ENCODE measurements at places on chromosomes 3 and 15.

GRCh38 chr15:89127054-89127702, 38.9 kb downstream of the ABHD2 start:
- DNase-seq, result no peak

DNA sequence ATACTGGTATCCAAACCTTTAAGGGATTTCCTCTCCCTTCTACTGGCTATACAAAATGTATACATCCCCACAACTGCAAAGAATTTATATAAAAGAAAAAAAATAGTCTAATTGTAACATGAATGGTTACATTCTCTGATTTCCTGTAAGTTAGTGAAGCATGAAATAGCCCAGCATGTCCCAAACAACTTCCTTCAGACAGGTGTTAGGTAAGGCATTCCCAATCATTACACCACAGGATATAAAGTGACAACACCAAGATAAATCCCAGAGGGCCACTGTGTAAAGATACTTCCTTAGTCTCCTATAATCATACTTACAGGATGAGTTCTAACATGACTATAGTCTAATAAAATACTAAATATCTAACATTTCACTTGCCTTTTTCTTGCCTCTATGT, 7.6 kb downstream of the CMTM6 start:
- DNase-seq, result no peak

DNA sequence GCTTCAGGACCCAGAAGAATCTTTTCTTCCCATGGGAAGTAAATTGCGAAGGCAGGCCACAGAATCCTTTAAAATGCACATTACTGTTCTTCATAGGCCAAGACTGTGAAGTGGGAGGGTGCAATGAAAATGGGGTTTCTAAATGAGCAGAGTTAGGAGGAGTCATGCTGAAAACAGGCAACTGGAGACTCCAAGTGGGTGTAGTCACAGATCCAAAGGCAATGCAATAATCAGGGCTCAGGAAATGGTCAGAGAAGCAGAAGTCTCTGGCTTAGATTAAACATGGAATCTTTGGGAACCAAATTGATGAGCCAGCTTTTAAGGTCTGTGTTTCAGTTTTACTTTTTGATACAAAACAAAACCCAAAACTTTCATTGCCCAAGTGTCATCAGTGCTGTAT, 37.6 kb downstream of the HHLA2 start:
- DNase-seq, result no peak

- DNase-seq, result no peak
Observed at GRCh38 chr15:29130476-29130875, 139.1 kb downstream of the NSMCE3 start.

- peak; percentile 75 for DNase-seq
Observed at GRCh38 chr3:161914703-161915417, 418.3 kb downstream of the OTOL1 start.

- DNase-seq, result no peak
Observed at GRCh38 chr15:70715840-70716485, 47.4 kb downstream of the UACA start.

GRCh38 chr3:56917361-56918110, 115.8 kb upstream of the ARHGEF3 start:
- no peak for DNase-seq

- no peak for DNase-seq
Observed at GRCh38 chr3:78015856-78016255, 976.0 kb downstream of the ROBO2 start.

DNA sequence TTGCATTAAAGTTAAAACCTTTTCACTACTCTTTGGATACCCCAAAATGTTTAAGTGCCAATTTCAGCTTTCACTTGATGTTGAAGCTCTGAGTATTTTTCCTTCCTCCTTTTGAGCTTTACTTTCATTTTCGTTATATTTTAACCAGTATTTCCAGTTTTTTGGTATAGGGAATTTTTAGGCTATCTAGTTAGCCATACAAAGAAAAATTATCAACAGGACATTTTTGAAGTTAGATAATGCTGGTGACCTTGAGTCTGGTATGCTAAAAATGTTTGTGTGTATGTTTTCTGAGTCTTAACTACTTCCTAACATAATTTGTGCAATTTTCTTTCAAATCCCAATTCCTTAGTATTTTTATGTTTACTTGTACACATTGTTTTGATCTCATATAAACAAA, 284.8 kb downstream of the OTOL1 start:
- no peak for DNase-seq

DNA sequence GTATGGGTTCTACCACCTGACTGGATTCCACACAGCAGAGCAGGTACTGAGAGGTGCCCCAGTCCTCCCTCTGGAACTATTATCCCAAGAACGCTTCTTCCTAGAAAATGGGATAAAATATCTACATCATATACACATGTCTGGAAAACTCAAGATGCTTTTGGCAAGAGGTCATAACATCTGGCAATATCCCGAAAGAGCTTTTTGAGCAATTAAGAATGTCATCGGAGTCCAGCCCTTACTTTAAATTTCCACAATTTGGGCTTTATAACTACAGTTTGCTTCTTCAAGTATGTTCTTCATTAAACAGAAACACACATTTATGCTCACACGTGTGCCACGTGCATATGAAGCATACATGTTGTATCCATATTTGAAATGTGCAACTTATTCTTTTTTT, 365.9 kb upstream of the THBS1 start:
- DNase-seq, result no peak

GRCh38 chr15:72341361-72341760, 21.4 kb upstream of the CELF6 start:
- DNase-seq, result no peak

- DNase-seq, result no peak
Observed at GRCh38 chr3:166085164-166085856, 248.1 kb upstream of the BCHE start.

GRCh38 chr15:69061414-69061842, 46.9 kb downstream of the NOX5 start:
- DNase-seq, result no peak

DNA sequence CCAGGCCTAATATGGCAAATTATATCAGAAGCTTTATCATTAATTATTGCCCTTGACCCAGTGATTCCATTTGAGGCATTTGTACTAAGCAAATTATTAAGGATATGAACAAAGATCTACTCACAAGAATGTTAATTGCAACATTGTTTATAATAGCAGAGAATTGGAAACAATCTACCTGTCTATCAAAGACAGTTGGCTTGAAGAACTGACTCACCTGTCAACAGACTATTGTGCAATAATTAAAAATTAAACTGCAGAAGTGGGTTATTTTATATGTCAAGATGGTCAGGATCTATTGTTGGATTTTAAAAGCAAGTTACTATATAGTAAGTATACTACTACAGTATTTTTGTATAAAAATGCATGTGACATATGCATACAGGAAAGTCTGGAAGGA, 6.7 kb upstream of the FETUB start:
- no peak for DNase-seq

DNA sequence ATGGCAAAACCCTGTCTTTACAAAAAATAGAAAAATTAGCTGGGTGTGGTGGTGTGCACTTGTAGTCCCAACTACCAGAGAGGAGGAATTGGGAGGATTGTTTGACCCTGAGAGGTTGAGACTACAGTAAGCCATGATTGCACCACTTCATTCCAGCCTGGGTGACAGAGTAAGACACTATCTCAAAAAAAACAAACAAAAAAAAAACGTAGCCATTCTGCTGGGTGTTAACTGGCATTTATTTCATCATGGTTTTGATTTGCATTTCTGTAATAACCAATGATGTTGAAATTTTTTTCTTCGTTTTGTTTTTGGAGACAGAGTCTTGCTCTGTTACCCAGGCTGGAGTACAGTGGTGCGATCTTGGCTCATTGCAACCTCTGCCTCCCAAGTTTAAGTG, 63.3 kb downstream of the RPLP1 start:
- DNase-seq, result no peak

DNA sequence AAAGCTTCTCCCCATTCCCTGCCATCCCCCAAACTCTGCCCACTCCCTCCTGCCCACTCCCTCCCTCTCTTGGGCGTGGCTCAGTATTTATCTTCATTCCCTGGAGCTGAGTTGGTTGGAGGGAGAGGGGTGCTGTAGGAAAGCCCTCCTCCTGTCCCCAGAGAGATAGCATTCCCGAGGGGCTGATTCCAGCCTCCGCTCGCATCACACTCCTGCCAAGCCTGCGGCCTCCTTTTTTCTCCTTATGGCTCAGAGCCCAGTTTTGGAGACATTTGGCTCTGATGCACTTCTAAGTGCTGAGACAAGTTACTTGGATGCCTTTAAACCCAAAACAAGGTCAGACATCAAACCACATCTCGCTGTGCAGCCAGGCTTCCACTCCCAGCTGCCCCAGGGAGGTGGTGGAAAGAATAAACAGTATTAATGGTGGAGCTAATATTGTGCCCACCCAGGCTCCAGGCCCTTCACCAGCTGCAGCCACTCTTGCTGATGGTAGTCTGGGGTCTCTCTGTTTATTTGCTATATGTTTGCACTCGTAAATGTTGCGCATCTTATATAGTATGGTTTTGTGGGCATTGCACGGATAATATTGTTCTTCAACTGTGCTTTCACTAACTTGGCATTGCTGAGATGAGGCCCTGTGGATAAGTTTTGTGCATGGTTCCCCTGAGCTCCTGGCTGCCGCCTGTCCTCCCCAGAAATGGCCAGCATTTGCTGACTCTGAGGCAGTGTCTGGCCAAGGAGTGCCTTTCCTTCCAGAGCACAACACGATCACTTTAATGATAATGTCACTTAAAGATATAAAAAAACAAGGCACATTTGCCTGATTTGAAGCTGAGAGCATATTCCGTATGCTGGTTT, 157.2 kb downstream of the LRRC28 start:
- DNase-seq, result no peak

DNA sequence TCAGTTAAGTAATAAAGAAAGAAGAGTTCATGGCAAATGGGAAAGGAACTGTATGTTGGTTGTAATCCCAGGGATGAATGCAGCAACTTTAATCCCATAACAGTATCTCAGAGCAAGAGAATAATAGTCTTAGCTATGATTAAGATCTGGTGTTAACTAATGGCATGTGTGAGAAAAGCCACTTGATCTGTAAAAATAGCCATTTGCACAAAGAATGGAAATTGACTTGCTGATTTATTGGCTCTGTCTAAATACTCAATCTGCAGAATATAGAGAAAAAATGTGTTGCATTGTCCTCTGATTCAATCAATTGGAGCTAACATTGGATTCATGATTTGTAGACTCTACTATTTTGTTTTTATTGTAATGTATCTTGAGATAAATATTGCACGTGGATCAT, 987.0 kb downstream of the NSUN3 start:
- no peak for DNase-seq

- DNase-seq, result peak; percentile 54
Observed at GRCh38 chr3:39154280-39155021, 1.1 kb upstream of the CSRNP1 start.

DNA sequence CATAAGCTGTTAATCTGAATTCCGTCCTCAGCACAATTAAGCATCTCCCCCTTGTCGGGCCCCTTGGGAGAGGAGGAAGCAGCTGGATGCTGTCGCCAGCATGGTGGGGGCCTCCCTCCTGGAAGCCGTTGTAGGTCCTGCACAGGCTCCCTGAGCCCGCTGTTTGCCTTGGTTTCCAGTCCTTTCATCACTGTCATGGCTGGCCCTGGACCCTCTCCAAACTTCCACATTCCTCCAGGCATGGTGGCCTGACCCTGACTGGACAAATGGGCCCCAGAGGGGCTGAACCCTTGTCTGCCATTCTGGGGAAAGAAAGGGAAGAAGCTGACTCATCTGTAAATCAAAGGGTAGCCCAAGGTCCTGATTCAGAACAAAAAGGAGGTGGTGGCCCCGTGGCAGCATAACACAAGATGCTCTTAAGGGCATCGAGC, 300.5 kb upstream of the LRRFIP2 start:
- DNase-seq, result no peak

- DNase-seq, result no peak
Observed at GRCh38 chr3:72427624-72428023, 420.6 kb downstream of the SHQ1 start.

GRCh38 chr3:101635345-101635744, 41.6 kb downstream of the ZBTB11 start:
- no peak for DNase-seq

- DNase-seq, result no peak
Observed at GRCh38 chr15:85597155-85597815, 197.4 kb downstream of the KLHL25 start.

- no peak for DNase-seq
Observed at GRCh38 chr3:98232489-98232888, 31.6 kb upstream of the OR5H6 start.

GRCh38 chr3:8899876-8900460, 63.3 kb downstream of the RAD18 start:
- no peak for DNase-seq

DNA sequence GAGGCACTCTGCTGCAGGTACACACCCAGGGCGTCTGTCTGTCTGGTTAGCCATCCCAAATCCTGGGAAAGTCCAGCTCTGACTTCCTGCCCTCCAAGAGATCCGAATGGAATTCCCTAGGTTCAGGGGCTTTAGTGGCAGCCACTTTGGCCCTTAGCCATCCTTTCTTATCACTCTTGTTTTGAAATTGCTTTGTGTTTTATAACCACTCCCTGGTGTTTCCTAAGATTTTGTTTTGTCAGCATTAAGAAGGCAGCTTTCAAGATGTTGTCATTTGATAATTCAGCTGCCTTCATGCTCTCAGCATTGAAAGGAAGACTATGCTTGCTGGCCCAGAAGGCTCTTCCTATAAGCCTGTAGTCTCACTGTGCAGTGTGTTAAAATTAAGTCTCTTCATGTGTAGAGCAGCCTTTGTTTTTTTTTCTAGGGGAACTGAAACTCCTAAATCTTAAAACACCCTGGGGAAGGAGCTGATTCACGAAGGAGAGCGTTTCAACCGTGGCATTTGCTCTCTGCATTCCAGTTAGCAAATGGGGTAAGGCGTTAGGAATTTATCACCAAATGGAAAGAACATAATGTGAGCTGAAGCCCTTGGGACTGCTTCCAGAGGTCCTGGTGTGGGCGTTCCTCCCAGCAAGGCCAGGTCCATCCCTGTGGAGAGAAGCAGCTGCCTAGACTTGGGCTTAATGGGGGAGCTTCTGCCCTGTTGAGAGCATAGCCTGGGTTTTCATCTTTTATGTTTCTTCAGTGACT, 14.2 kb upstream of the CLEC3B start:
- DNase-seq, result no peak

DNA sequence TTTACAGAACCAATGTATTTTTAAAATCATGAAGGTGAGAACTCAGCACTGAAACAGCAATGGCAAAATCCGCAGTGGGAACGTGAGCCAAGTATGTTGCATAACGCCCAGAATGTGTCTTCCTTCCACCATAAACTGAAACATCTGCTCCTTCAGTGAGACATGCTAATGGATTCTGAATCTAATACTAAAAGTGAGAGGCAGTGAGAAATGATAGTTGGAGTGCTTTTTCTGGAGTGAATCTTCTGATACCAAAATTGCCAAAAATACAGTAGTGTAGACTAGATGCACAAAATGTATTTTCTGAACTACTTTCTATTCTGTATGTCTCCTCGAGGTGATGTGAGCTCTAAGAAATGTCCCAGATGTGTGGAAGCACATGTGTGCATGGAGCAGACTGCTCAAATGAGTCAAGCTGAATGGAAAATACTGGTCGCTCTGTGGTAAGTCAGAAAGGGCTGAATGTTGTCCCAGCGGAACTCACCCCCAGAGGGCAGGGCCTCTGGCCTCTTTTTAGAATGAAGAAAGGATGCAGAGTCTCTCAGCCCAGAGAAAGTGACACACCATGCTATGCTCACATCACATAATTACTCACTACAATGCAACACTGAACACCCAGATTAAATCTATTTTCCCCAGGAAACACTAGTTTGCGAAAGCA, 73.0 kb downstream of the ATP10A start:
- peak; percentile 64 for DNase-seq

Measured in right forelimb (tissue), 1 donor.